ENCODE measurements at places on chromosomes 16 and 17. TPM values are rescaled to one million over a fixed set of nuclear protein-coding genes. Genes with fewer than 3 reads are reported as not detected.

GRCh38 chr17:80455784-80456183 lies 20.6 kb downstream of the NPTX1 start:
- DNase-seq, result no peak

The MYH13 gene
- total RNA-seq, result not detected

The TMEM238L gene
- not detected for total RNA-seq

DNA sequence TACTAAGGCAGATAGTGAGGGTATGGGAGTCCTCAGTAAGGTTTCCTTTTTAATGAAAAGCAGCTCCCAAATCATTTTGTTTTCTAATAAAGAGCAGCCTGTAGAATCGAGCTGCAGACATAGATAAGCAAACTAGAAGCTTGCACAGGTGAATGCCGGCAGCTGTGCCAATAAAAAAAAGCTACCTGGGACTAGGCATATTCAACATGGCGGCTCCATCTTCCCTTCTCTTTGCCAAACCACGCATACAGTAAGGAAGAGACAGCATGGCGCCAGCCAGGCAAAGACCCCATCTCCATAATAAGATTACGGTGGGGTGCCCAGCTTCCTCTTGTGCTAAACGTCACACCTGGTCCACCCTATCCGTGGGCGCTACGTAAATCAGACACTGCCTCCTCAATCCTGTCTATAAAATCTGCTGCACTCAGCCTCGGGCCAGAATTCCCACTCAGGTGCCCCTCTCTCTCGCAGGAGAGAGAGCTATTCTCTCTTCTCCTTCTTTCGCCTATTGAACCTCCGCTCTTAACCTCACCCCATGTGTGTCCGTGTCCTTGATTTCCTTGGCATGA lies 92.7 kb upstream of the FA2H start:
- no peak for DNase-seq

- DNase-seq, result no peak
These were observed 308.2 kb downstream of the XYLT1 start for GRCh38 chr16:17162560-17162959.

The FLYWCH2 gene
- 14.6 TPM for total RNA-seq

The ADAD2 gene
- total RNA-seq, result not detected

- DNase-seq, result no peak
These were observed 16.8 kb downstream of the TCF25 start for GRCh38 chr16:89890200-89890599.

DNA sequence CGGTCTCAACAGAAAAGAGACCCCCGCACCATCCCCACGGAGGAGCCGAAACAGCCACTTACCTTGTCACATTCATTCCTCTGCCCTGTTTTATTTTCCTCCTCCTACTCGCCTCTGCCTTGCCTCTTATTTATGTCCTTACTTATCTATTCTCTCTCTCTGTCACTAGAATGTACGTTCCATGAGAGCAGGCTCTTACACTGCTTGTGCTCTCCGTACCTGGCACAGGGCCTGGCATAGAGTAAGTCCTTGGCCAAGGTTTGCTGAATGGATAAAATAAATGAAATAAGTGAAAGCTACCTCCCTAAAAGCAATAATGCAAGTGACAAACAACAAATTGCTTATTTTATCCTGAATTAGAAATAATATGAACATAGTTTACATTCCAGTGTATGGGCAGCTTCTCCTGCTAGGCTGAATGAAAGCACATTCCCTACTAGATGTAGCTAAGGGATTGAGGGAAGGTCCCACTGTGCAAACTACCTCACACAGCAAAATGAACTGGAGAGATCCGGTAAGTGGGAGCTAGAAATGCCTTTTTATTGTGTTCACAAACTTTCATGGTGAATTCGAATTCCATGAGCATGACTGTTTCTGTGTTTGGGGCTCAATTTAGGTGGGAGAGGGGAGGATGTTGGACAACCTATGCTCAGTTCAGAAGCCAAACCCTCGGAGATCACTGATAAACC lies 173.1 kb downstream of the PARN start:
- DNase-seq, result no peak

The HBA1 gene
- total RNA-seq, result 1,337 TPM

DNA sequence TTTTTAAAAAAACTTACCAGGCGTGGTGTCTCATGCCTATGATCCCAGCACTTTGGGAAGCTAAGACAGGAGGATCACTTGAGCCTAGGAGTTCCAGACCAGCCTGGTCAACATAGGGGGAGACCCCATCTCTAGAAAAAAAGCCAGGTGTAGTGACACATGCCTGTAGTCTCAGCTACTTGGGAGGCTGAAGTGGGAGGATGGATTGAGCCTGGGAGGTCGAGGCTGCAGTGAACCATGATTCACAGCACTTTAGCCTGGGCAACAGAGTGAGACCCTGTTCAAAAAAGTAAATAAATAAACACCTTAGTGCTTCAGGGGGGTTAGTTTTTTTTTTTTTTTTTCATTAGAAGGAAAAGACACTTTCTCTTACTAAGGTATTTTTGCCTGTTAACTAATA lies 58.9 kb upstream of the LRRC37A3 start:
- DNase-seq, result no peak

DNA sequence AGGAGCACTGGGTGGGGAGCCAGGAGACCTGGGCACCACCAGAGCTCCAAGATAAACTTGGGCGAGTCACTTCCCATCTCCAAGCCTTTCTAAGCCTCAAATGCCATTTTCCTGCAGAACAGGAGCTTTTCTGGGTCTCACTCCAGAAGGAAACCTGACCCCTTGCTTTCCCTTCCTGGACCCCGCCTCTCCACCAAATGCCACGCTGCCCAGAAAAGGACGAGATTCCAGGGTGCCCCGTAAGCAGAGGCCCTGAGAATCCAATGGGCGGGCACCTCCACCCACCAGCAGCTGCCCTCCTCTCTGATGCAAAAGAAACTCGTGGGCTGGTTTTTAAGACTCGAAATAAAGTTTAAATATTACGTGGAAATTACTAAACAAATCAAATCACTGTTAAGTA lies 31.3 kb downstream of the ZNF423 start:
- DNase-seq, result no peak

- DNase-seq, result no peak
These were observed 1.4 kb downstream of the MPG start for GRCh38 chr16:79151-80054.

DNA sequence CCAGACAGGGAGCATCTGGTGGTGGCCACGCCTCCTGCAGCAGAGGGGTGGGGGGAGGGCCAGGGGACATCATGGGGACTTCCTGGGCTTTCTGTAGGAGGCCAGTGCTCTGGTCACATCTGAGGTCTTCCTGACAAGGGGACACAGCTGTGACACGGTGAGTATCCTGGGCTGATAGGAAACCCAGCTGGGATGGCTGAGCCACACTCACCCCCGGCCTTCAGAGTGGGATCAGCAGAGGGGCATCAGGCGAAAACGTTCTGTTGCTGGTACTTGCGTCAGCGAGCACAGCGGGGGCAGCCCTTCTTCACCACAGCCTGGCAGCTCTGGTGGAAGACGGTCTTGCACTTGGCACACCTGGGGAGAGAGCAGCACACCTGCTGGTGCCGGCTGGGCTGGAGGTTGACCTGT lies 122.9 kb upstream of the SMURF2 start:
- DNase-seq, result peak; percentile 67

DNA sequence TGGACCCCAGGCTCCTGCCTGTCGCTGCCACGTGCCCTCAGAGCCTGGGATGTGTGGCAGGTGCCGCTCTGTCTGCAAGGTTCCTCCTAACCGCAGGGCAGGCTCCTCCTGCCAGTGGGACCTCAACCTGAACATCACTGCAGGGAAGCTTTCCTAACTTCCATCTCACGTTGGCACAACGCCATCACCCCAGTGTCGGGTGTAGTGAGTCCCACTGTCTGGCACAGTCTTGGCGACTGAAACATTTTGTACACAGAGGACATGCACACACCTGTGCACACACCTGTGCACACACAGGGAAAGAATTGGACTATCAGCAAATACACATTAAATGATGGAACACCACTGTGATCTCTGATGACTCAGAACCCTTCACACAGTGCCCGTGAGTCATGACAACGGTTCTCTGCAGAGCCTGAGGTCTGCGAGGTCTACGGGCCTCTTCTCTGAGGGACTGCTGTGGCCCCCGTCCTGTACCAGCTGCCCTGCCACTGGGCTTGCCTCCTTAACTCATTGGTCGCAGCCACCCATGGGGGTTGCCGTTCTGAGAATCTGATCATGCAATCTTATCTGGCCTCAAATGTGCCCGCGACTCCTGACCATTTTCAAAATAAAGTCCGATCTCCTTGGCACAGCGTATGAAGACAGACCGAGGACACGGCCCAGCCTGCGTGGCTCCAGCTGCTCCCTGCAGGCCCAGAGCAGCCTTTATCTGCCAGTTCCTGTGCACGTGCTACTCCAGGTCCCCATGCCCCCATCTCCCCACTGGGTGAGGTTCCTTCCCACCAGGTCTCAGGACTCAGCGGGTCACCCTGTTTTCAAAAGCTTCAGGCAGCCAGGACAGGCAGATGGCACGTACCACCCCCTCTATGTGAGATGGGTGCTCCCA lies 7.6 kb downstream of the CCDC57 start:
- no peak for DNase-seq

GRCh38 chr17:76889323-76889722 lies 21.1 kb downstream of the MGAT5B start:
- peak; percentile 51 for DNase-seq

The VASN gene
- total RNA-seq, result 120 TPM

The PPP1R27 gene
- total RNA-seq, result not detected
